Hematopoietic multipotent progenitor cell treated with erythropoietin and hydrocortisone succinate and interleukin-3 and kit ligand, for 6 days (in vitro differentiated cells): ENCODE measurements at places on chromosomes 3 and 15.
A peak's percentile ranks its signal among the peaks of the same experiment; 100 is the strongest.

DNA sequence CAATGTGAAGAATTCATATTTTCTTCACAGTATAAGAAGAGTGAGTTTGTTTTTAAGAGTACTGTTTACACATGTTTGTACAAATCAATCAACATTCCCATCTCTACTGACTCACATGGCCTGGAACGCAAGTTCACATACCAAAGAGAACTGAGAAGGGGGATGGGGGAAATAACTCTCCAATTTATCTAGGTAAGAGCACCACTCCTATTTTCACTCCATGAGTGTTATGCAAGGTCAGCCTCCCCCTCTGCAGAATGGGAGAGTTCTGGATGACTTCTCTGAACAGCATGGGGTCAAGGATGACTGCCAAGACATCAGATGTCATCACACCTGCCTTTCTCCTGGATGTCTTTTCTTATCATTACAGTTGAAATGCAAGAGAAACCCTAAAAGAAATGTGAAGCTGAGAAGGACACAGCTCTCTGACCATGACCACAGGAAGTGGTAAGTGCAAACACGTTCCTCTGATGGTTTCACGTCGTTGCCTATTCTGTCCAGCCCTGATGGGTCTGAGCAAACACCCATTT is 95.2 kb downstream of the SEMA6D start:
- DNase-seq, result peak; percentile 17

- no peak for DNase-seq
Measured at GRCh38 chr15:78101423-78102105, 9.2 kb downstream of the SH2D7 start.

DNA sequence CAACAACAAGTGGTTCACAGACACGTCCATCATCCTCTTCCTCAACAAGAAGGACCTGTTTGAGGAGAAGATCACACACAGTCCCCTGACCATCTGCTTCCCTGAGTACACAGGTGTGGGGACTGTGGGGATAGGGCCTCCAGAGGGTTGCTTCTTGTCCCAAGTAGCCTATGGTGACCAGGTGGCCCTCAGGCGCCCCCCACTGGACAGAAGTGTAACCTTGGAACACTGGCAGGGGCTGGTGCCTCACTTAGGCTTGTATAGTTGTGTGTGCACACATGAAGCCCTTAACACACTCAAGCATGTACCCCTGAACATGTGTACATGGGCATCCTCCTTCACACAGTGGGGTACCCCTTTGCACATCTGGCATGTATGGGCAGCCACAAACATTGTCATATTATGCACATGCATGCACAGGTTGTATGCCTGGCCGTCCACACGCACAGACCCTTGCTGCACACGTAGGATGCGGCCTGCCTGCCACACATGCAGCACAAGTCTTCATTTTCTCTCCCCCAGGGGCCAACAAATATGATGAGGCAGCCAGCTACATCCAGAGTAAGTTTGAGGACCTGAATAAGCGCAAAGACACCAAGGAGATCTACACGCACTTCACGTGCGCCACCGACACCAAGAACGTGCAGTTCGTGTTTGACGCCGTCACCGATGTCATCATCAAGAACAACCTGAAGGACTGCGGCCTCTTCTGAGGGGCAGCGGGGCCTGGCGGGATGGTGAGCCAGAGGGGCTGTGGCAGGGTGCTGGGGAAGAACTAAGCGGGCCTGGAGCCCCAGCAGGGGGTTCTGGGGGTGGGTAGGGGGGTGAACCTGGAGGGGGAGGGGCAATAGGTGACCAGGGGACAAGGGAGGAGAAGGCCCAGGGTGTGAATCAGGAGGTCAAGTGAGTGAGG is 11.7 kb upstream of the SEMA3B start:
- peak; percentile 67 for DNase-seq

DNA sequence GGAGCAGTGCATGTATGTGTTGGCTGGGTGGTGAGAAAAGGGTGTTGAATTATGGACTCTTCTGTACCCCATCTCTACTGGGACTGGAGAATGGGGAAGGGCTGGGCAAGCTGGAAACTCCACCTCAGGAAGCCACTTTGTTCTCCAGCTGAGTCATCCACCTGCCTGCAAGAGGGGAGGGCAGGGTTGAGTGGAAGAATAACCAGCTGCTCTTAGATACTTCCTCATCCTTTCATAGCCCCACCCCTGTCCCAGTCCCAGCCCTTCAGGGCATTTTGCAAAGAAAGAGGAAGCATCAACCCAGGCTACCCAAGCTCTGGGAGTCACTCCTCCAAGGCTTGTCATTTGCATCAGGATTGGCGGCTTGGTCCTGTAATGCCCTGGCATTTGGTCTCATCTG is 33.1 kb downstream of the RAB11A start:
- DNase-seq, result peak; percentile 75

GRCh38 chr3:81741216-81741615 is 20.2 kb downstream of the GBE1 start:
- DNase-seq, result no peak

DNA sequence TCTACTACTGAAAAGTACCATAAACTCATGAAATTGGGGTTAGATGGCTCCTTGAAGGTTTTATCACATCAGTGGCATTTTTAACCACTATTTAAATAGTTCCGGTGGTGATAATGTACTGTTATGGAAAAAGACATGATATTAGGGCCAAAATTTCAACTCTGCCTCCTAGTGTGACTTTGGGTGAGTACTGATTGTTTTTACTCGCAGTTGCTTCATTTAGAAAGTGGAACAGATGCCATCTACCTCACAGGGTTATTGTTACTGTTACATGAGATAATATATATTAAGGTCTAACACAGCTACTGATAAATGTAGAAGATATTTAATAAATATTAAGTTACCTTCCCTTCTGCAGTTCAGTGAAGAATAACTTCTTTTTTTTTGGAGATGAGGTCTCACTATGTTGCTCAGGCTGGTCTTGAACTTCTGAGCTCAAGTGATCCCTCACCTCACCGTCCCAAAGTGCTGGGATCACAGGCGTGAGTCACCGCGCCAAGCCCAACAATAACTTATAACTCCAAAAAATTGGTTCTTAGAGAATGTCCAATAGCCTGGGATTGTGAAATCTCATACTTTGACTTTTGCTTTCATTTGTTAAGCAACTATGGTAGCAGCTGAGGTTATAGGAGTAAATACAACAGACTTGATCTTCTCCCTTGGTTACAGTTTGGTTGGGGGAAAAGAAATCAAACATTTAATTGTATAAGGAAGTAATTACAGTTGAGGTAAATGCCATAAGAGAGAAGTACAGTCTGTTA is 48.3 kb downstream of the MEF2A start:
- DNase-seq, result peak; percentile 8

DNA sequence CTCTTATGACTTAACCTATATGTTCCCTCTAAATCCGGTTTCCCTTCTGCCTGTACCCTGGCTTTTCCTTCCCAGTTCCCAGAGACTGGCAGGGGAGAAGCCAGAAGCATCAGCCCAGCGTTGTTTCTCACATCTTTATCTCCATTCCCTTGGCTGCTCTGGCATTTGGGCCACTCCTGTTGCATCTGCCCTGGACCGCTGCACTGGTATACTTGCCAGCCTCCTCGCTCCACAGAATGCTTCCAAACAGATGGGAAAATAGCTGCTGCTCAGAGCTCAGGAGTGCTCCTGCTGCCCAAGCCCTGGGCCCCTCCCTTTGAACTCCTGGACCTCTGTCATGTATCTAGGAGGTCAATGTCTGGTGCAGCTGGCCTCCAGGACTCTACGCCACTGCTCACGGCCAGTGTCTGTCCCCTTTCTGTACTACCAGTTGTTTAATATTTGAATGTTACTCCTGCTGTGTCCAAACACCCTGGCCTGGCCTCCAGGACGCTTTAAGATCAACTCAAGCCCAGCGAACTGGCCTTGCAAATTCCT is 6.8 kb downstream of the SPINT1 start:
- DNase-seq, result no peak
